ENCODE measurements at places on chromosomes 16 and 17.

DNA sequence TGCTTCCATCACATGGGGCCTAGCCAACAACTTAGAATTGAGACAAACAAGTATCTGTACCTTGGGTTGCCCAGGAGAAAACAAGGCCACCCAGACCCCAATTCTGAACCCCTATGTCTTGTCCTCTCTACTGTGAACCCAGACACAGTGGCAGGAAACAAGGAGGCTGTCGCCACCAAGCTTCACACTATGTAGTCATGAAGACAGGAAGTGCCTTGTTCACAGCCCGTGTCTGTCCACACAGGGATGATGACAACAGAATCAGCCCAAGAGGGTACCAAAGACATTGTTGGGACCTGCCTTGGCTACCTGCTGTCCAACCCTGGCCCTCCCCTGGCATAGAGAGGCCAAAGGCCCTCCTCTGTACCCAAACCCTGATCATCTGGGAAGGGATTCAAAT, 84.8 kb downstream of the CDYL2 start:
- no peak for DNase-seq

DNA sequence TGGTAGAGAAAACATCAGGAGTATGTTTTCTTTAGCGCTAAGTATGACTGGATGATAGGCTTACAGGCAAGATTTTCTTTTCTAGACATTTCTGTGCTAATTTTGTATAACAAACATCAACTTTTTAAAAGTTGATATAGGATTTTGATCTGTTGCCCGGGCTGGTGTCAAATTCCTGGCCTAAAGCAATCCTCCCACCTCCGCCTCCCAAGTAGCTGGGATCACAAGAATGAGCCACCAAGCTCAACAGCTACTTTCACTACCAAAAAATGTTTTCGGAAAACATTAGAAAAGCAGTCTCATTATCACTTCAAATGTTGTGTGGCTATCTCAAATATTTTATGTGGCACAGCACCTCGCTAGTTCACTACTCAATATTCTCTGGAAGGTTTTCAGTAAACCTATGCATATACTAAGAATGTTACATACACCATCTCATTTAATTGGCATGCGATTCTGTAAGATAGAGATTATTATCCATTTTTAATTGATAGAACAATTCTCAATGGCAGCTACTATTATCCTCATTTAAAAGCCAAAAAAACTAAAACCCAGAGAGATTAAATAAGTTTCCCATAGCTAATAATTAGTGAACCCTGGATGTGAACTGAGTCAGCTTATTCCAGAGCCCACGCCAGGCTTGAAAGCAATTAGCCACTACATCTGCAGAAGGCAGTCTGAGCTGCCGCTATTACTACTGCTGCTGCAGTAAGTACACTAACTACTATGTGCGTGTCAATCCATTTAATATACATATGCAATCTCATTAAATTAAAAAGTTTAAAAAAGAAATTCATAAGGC, 41.7 kb downstream of the CREBBP start:
- DNase-seq, result no peak

GRCh38 chr17:15380446-15380845, 39.0 kb upstream of the TEKT3 start:
- no peak for DNase-seq

DNA sequence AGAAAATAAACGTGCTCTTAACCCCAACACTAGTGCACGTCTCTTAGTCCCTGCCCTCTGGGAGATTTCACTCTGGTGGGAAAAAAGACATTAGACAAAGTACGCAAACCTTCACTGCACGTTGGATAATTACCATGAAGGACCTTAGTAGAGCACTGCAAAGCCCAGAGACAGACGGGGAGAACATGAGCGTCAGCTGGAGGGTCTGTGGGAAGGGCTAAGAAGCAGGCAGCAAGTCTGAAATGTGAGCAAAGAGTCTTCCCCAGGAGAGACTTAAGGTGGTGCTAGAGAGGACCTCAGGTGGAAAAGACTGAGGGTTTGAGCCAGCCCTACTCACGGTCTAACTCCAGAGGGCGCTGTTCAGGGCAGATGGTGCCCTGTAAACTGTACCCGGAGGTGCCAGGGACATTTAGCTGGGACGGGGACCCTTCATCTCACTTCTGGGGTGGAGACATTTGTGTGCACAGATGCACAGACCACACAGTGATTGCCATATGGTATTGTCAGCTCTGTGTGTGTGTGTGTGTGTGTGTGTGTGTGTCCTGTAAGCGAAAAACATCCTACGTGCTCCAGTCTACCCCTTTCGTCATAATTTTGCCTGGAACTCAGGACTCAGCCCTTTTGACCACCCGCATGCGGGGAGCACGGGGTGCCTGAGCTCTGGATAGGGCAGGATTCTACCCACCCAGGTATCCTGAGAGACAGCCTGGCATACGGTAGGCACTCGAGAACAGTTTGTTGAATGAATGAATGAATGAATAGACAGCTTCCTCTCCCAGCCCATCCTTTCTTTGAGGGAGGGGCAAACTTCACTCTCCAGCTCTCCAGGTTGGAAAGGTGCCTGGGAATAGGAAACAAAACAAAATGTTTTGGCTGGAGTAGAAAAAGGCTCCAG, 10.1 kb upstream of the STAC2 start:
- peak; percentile 93 for DNase-seq

DNA sequence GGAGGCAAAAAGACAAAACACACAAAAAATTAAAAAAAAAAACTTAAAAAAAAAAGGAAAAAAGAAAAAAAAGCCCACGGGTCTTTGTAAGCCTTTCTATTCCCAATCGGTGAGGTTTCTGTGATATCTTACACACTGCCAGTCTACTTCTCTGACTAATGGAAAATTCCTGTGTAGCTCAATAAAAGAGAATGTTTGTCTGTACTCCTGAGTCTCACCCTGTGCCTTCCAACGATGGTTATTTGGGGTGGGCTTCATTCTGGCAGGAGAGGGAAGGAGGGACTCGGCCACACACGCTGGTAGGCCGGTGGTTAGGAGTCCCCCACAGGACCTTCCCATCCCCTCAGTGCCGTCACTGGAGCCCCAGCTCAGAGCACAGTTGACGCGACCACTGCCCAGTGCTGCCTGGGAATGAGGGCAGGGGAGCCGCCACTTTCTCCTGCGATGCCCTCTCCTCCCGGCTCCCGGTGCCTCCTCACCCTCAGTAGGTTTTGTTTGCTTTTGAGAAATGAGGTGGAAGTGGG, 68.0 kb downstream of the AMFR start:
- DNase-seq, result no peak

GRCh38 chr17:35733366-35733765, 1.9 kb downstream of the RASL10B start:
- DNase-seq, result peak; percentile 50

DNA sequence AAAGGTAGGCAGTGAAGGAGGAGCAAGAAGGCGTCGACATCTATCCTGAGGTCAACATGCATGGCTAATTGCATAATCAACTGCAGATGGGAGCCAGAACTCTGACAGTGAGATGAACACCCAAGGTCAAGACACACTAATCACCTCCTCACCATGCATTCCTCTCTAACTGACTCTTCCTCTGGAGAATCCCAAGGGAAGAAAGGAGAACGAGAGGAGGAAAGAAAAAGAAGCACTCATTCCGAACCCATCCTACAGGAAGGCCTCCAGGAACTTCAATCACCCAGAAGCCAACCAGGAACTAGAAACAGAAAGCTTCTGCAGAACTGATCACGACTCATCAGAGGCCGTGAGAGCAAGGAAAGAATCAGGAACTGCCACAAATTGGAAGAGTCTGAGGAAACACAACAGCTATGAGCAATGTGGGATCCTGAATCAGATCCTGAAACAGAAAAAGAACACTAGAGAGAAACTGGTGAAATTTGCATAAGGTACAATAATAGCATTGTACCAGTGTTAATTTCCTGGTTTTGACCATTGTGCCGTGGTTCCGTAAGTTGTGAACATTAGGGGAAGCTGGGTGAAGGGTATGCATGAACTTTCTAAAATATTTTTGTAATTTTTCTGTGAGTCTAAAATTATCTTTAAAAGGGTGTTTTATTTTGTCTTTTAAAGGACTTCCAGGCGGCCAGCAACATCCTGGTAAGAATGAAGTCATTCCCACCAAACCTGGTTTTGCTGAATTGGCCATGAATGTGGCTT, 10.0 kb upstream of the BEAN1 start:
- DNase-seq, result no peak

- no peak for DNase-seq
Observed at GRCh38 chr17:35022536-35023063, 40.9 kb downstream of the RFFL start.

- peak; percentile 79 for DNase-seq
Observed at GRCh38 chr16:57084257-57084770, 8.1 kb upstream of the CPNE2 start.

- DNase-seq, result no peak
Observed at GRCh38 chr17:77753246-77753645, 205.3 kb upstream of the TNRC6C start.

GRCh38 chr16:35296962-35297653, 1837.7 kb downstream of the TP53TG3F start:
- no peak for DNase-seq

Data from ELF-1 (cell line).